ENCODE measurements at places on chromosomes 12 and 14. TPM values are rescaled to one million over a fixed set of nuclear protein-coding genes. Genes with fewer than 3 reads are reported as not detected.

ARHGEF25 gene
- total RNA-seq = 5.1 TPM

SLC22A17 gene
- total RNA-seq = 6.1 TPM

PLBD1 gene
- total RNA-seq = 5.9 TPM

IFI27 gene
- 1.5 TPM for total RNA-seq

SPTB gene
- 1.5 TPM for total RNA-seq

RASAL1 gene
- total RNA-seq = 0.56 TPM

BBS10 gene
- total RNA-seq = 3.5 TPM

TMEM253 gene
- 0.64 TPM for total RNA-seq

SYNE3 gene
- total RNA-seq = 0.38 TPM

GALNT8 gene
- total RNA-seq = not detected

PLA2G1B gene
- total RNA-seq = not detected

TMCC3 gene
- total RNA-seq = 1.1 TPM

SLC5A8 gene
- total RNA-seq = not detected

CD4 gene
- not detected for total RNA-seq

DUSP6 gene
- 11.8 TPM for total RNA-seq

CLEC6A gene
- total RNA-seq = not detected

TAS2R42 gene
- not detected for total RNA-seq

PARP2 gene
- 18.0 TPM for total RNA-seq

ARHGDIB gene
- total RNA-seq = 1.2 TPM

KRT85 gene
- total RNA-seq = 0.06 TPM

CLEC12A gene
- total RNA-seq = not detected

DIO2 gene
- 2.9 TPM for total RNA-seq

KLRC1 gene
- total RNA-seq = not detected

PLEKHD1 gene
- total RNA-seq = 0.03 TPM

GRIP1 gene
- 1.6 TPM for total RNA-seq

RNASE3 gene
- not detected for total RNA-seq

PHLDA1 gene
- 36.2 TPM for total RNA-seq

DPF3 gene
- total RNA-seq = 0.29 TPM

OTX2 gene
- total RNA-seq = not detected

ST8SIA1 gene
- not detected for total RNA-seq

PTGDR gene
- total RNA-seq = not detected

FGF23 gene
- not detected for total RNA-seq
